ENCODE measurements at places on chromosomes 2 and 18. TPM values are rescaled to one million over a fixed set of nuclear protein-coding genes. Genes with fewer than 3 reads are reported as not detected.

- DNase-seq = peak; percentile 53
Measured at GRCh38 chr2:239143858-239144712, 256.7 kb downstream of the HDAC4 start.

OXER1 gene
- total RNA-seq = not detected

DNA sequence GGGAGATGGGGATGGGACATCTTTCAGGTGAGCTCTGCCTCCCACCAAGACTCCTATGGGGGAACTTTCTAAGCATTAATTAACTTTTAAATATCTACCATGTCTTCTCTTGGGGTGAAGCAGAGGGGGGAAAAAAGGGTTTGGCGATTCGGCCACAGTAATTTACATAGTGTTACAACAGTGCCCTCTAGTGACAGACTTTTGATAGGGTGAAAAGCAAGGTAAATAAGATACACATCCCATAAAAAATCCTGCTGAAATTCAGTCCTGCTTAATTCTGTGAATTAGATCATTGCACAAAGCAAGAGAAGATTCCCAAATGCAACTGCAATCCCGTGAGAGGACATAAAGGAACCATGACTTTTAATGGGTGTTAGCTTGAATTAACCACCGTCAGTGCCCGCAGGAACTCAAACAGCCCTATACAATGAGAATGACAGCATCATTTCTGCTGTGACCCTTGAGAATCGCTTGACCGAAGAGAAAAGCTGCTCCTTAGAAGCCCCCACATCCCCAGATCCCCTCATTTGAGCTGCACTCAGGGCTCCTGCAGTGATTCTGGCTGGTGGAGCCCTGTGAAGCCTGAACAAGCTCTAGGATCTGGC lies 32.8 kb downstream of the FAM124B start:
- peak; percentile 49 for DNase-seq

GRCh38 chr2:195657634-195658540 lies 861 bp downstream of the SLC39A10 start:
- DNase-seq = peak; percentile 87

PDE11A gene
- 0.56 TPM for total RNA-seq

ERCC3 gene
- 40.0 TPM for total RNA-seq

DNA sequence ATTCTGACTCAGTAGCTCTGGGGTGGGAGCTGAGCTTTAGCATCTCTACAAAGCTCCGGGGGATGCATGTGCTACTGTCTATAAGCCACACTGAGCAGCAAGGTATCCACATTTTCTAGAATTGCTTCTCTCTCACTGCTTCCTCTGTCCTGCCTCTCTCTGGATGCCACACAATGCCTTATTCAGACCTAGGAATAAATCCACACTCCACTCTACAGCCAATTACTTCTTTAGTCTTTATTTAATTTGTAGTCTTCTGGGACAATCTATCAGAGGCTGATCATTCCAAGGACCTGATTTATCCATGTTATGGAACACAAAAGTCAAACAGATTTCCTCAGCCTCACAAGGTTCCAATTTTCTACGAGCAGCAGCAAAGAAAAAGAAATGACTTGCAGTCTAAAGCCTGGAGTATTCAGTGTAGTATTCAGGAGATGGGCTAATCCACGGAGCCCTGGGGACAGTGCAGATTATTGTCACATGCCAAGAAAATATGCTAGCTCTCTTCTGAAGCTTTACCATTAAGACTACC lies 4.4 kb downstream of the BCL2 start:
- no peak for DNase-seq

DNA sequence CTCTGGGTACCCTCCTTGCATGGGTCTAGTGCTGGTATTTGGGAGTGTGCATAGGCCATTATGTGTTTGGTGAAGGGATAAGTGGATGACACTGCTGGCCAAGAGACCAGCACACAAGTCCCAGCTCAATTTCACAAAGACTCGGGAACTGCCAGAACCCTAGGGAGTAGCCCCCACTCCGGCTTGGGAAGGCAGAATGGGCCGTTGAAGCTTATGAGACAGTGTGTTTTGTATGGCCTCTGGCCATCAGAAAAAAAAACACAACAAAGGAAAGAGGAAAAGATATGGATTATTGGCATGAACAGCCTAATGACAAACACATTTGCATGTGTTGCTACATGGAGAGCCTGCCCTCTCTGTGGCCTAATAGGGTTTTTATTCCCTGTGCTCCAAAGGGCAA lies 144.2 kb downstream of the TTC32 start:
- no peak for DNase-seq

GRCh38 chr2:165700531-165700930 lies 93.5 kb downstream of the GALNT3 start:
- no peak for DNase-seq

- DNase-seq = peak; percentile 65
Measured at GRCh38 chr2:38856165-38856564, 19.6 kb downstream of the DHX57 start.

FAM228A gene
- total RNA-seq = not detected

DNA sequence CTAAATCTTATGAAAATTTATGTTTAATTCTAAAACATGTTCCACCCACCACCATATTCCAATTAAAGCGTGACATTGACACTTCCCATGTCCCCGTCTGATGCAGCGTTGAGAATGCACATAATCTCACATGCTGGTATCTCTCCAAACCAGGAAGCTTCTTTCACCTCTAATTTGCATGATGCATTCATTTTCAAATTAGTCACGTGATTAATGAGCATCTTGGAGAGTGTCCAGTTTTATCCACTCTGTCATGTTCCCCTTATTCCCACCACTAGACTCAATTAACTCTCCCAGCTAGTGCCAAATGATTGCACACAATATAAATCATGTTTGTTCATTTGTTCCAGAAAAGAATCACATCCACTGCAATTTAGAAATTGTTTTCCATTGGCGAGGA lies 105.8 kb downstream of the RIT2 start:
- no peak for DNase-seq
